AG09309 (cell line): ENCODE measurements at places on chromosomes 1 and 21.

DNA sequence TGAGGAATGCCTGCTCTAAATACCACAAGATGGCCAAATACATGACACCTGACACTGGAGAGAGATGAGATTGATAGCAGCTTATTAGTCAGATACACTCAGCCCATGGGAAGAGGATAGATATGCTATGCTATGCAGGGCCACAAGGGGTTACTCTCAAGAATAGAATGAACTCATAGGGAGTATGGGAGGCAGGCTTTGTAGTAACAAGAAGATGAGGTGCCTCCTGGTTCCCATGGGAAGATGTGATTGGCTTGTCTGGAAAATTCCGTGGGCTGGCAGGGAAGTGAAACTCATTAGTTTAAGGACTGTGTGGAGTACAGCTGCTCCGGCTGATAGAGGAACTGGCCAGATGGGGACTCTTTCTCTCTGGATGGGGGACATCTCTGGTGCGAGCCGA, 16.5 kb downstream of the CCDC30 start:
- DNase-seq: no peak

- no peak for DNase-seq
Measured at GRCh38 chr1:17235135-17235885, 13.6 kb upstream of the PADI3 start.

- DNase-seq: no peak
Measured at GRCh38 chr1:94927405-94928175, 680 bp upstream of the CNN3 start.

DNA sequence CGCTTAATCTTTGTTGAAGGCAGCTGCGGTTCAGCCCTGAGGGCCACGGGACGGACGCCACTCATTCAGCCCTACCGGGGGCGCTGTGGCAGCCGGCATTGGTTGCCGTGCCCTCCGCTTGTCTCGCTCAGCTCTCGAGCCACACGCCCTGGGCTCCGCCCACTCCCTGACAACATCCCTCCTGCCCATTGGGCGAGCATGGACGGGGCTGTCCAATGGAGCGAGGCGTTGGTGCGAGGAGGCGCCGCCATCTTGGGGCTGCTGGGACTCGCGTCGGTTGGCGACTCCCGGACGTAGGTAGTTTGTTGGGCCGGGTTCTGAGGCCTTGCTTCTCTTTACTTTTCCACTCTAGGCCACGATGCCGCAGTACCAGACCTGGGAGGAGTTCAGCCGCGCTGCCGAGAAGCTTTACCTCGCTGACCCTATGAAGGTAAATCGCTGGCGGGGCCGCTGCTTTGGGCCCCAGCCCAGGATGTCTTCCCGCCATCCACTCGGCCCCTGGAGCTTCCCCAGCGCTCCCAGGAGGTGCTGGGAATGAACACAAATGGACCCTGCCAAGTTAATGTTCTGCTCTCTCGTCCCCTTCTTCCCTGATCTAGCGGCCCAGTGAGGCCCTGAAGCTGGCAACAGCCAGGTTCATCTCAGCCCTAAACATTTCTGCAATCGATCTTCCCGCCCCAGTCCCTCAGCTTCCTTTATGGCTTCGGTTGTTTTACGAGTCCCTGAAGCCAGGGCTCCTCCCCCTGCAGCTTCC, at the start of gene SRP9:
Gene SRP9 (plus strand): TSS at position 244 of the 754 bp plus-strand sequence. CDS start 115 bp downstream, at position 359.
- DNase-seq: peak; percentile 92

- peak; percentile 82 for DNase-seq
Measured at GRCh38 chr1:100352267-100353070, at the start of gene CDC14A. Gene CDC14A (plus strand): TSS chr1:100352506. CDS start chr1:100352955, 449 bp downstream.

- no peak for DNase-seq
Measured at GRCh38 chr21:25501996-25502665, 105.2 kb downstream of the MRPL39 start.

- DNase-seq: no peak
Measured at GRCh38 chr1:207825409-207825695, 73.5 kb downstream of the CD46 start.

DNA sequence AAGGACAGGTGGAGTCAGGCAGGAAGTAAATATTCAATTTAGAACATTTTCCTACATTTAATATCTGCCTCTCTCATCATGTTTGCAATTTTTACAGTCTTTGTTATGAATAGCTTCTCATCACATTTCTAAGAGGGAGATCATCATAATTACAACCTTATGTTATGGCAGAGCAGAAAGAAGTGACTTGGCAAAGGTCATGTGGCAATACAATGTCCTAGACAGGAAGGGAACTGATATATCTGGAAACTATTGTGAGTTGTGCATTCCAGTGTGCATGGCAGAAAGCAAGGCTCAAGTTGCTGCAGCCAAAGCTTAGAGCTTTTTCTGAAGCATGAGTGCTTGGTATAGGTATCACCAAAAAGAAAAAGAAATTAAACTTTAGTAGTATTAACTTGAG, 43.8 kb upstream of the PRRX1 start:
- peak; percentile 49 for DNase-seq

GRCh38 chr1:77467741-77468140, 185.9 kb downstream of the AK5 start:
- no peak for DNase-seq

DNA sequence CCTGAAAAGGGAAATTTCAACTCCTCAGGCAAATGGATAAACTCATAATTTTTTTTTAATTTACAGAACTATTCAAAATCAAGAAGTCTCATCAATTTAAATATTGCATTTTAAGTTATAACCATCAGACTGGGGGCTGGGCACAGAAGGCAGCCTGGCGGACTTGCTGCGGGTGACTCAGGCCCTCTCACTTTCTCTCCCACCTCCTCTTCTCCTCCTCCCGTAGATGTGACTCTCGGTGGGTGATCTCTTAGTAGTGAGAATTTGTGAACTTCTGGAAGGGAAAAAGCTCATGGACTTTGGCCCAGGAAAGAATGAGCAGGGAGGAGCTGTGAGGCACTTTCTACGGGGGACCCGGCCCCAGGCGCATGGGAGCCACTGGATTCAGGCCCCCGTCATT, 32.9 kb downstream of the CLIC6 start:
- peak; percentile 42 for DNase-seq

DNA sequence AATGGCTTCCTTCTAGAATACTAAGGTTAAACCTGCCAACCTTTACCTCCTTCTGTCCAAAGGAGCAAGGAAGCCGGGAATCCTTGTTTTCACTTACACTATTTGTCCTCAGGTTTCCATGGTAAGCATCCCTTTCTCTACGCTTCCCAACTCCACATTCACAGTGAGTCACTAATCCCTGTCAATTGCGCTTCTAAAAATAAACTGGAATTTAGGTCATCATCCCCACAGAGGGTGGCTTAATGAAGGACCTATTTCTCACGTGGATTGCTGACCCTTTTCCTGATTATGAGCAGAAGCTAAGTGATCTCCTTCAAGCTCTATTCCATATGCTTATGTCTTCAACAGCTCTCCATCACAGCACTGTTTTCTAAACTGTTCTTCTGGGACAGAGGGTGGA, 39.9 kb upstream of the ABCA4 start:
- DNase-seq: peak; percentile 69

- no peak for DNase-seq
Measured at GRCh38 chr1:162497104-162497722, 405 bp upstream of the UHMK1 start.

- DNase-seq: no peak
Measured at GRCh38 chr1:226408285-226409184, 642 bp upstream of the PARP1 start.

DNA sequence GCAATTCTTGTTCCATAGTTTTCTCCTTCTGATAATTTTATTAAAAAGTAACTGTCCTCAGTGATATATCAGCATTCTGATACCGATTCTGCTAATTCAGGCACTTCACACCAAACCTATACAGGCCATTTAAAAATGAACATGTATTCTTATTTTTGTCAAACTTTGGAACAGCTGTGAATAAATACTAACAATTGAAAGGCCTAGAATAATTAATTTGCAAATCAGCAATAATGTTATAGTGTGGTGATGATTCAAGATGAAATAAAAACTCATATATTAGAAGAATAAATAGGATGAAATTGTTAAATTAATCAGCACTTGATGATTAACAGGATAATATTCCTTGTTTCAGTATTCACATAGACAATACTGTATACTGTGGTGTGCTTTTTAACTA, 9.9 kb downstream of the CDKN2C start:
- no peak for DNase-seq

DNA sequence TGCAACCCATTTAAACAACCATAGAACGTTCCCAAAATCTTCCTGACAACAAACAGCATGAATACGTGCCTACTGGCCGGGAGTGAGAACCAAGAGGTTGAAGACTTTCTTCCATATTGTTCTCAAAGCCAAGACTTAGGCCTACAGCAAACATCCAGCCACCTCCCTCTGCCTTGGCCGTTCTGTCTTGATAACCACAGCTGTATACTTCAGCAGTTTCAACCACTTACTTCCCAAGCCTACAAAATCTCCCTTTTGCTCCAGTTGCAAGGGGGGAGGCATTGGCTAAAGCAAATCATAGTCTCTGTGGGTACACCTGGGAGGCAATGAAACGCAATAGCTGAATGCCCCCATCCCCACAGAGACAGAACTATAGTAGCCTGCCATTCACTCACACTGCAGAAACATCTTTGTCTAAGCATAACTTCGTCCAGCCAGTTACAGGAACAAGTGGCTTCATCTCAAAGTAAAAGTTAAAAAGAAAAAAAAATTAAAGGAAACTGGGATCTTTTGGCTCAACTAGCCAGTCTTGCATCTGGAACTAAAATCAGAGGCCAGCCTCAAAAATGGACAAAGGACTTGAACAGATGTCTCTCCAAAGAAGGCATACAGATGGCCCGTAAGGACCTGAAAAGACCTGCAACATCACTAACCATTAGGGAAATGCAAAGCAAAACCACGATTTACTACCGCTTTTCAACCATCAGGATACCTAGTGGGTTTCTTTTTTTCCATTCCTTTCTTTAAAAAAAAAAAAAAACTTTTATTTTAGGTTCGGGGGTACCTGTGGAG, 186.0 kb downstream of the PSMG1 start:
- DNase-seq: no peak

GRCh38 chr1:4178501-4179113, 278.5 kb upstream of the C1orf174 start:
- no peak for DNase-seq

GRCh38 chr1:39082010-39082799, 56.1 kb downstream of the NDUFS5 start:
- DNase-seq: no peak

- no peak for DNase-seq
Measured at GRCh38 chr1:199132006-199132405, 493.2 kb downstream of the PTPRC start.

GRCh38 chr1:115953180-115953579, 23.1 kb upstream of the SLC22A15 start:
- DNase-seq: no peak

- DNase-seq: no peak
Measured at GRCh38 chr1:36231191-36231590, 6.9 kb downstream of the THRAP3 start.

DNA sequence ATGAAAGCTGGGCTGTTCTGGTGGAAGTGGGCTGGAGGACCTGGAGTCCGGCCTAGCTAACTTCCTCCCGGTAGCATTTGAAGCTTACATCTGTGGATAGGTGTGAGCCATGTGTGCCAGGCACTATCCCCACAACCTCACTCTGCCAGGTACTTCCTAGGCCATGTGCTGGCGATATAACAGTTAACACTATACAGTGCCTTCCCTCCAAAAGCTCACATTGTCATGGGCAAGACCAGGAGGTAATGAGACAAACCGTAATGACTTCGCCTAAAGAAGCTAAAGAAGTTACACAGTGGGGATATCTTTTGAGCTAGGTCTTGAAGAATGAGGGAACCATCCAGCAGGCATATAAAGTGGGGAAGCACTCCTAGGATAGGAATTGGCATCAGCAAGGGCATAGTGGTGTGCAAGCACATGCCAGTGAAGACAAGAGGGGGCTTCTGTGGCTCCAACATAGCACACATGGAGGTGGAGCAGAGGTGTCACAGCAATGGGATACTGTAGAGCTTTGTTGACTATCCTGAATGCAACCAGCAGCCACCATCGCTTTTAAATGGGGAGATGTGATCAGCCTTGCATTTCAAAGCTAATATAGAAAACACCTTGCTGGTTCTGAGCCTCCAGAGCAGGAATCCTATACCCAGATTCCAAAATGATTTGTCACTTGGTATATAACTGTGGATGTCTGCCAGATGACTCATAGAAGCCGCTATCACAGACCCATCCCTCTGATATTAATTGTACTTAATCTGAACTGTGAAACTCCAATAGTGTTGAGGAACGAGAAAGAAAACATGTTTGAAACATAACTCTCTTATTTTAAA, 466.3 kb downstream of the LMO4 start:
- DNase-seq: no peak

GRCh38 chr1:114094363-114094634, 59.4 kb downstream of the SYT6 start:
- DNase-seq: peak; percentile 7

DNA sequence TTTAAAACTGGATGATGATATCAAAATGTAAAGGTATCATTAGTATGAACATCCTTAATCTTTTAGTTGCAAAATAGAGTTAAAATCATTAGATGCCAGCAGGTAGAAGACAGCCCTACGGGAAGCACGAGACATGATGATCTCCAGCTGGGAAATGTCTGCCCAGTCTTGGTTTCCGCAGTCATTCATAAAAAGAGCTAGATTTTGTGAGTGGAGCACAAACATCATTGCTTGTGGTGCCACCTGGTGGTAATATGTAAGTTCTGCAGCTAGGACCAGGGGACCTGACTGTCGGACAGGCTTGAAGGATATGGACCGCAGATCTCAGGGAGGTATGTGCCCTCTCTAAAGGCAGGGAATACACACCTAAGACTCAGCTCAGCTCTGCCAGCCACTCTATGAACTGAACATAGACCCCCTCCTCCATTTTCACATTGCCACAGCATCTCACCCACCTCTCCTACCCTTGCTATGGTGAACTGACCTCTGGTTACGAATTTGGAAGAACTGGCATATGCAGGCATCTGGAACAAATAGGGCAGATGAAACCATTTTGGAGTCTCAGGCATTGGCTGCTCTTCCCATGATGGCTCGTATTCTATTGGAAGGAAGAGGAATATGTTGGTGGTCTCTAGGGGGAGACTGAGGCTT, 9.2 kb downstream of the FCMR start:
- no peak for DNase-seq

GRCh38 chr1:89843273-89844130, 22.7 kb downstream of the LRRC8D start:
- DNase-seq: no peak

GRCh38 chr1:63362578-63362977, 4.8 kb upstream of the ALG6 start:
- DNase-seq: no peak

DNA sequence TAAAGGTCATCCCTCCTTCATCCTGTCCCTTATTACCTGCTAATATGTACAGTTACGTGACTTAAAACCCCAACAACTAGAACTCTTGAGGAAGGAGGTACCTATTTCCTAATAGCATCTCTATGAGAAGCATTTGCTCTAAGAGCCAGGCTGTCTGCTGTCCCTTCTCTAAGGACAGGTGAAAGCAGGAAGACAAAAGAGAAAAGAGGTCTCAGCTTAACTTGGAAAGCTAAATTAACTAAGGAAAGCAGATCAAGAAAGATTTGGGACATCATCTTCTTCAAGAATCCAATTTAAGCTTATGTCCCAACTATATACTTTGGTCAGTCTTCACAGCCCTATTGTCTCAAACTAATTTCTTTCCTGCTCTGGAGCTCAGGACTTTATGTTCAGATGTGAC, 2.9 kb downstream of the EGLN1 start:
- no peak for DNase-seq

- peak; percentile 69 for DNase-seq
Measured at GRCh38 chr1:187001198-187001889, 172.6 kb downstream of the PLA2G4A start.

GRCh38 chr1:173418107-173418985, 58.8 kb upstream of the PRDX6 start:
- DNase-seq: no peak
